ENCODE measurements at places on chromosomes 12 and 14.

- DNase-seq = no peak
These were observed 9.8 kb upstream of the UBE2N start for GRCh38 chr12:93451423-93452158.

GRCh38 chr12:19200261-19200660, 70.7 kb downstream of the PLEKHA5 start:
- DNase-seq = no peak

GRCh38 chr12:10771132-10771733, 31.2 kb downstream of the TAS2R7 start:
- DNase-seq = no peak

DNA sequence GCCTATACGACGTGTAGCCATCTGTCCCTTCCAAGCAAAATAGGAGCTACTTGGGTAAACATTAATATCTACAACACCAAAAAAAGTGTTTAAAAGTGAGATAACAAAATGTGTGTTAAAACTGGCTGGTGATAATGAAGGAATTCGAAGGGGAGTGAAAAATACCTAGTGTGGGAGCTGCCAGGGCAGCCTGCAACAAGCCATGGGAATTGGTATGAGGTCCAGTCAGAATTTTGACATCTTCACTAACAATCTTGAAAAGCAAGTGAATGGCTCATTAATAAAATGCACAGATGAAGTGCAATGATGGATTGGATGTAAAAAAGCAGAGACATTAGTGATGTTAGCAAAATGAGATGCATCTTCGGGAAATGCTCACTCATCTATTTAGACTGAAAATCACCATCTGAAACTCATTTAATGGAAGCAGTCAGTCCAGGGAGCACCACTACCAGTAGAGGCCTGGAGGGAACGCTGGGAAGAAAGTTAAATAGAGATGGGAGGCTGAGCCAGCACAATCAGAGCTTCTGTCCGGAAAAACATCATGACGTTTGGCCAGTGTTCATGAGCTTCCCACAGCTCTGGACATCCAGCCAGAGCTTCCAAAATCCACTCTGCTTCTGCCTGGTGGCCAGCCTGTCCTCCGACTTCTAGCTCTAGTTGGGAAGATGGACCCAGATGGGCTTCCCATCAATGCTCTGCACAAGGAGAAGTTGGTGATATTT, 405.0 kb upstream of the TMTC1 start:
- no peak for DNase-seq

DNA sequence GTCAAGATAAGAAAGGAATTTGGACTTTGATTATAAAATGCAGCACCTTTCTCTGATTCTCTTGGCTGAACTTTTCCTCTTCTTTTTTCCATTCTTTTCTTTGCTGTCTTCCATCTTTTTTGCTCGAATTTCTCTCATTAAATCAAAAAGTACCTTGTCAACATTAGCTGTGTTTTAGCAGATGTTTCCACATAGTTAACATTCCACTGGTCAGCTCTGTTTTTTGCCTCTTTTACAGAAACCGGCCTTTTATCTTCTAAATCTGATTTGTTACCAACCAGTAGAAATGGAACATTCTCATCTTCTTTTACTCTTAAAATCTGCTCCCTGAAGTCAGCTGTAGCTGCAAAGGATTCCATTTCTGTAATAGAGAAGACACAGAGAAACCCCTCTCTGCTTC, 71.1 kb upstream of the SYT1 start:
- no peak for DNase-seq
